T-helper 1 cell (primary cell): ENCODE measurements at places on chromosomes 1 and 21.

GRCh38 chr1:181514298-181515290 is 31.3 kb downstream of the CACNA1E start:
- no peak for DNase-seq

- DNase-seq = no peak
Measured at GRCh38 chr1:43368646-43369020, 822 bp upstream of the ELOVL1 start.

DNA sequence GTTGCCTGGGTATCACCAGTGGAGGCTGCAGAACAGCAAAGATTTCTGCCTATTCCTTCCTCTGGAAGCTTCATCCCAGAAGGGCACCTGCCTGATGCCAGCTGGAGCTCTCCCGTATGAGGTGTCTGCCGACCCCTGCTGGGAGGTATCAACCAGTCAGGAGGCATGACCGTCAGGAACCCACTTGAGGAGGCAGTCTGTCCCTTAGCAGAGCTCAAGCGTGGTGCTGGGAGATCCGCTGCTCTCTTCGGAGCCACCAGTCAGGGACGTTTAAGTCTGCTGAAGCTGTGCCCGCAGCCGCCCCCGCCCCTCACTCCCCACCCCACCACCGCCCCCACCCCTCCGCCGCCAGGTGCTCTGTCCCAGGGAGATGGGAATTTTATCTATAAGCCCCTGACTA is 23.1 kb upstream of the HFM1 start:
- no peak for DNase-seq

DNA sequence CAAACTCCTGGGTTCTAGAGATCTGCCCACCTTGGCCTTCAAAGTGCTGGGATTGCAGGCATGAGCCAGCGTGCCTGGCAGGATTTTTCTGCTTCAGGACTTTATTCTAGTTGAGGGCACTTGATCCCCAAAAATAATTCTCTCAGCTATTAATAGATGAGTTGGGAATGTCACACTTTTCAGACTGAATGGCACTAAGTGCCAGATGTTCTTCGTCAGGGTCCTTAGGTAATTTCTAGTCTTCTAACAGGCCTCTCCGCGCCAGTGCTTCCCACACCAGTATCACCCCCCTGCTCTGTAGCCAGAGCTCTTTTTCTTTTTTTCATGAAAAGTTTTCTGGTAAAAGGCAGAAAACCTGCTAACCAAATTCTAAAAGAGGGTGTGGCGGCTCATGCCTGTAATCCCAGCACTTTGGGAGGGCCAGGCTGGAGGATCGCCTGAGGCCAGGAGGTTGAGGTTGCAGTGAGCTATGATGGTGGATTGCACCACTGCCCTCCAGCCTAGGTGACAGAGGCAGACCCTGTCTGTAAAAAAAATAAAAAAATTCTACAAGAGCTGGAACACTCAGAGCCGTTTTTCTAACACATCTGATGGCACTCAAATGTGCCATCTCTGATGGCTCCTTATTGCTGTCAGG is 6.1 kb upstream of the SARS1 start:
- DNase-seq = no peak

DNA sequence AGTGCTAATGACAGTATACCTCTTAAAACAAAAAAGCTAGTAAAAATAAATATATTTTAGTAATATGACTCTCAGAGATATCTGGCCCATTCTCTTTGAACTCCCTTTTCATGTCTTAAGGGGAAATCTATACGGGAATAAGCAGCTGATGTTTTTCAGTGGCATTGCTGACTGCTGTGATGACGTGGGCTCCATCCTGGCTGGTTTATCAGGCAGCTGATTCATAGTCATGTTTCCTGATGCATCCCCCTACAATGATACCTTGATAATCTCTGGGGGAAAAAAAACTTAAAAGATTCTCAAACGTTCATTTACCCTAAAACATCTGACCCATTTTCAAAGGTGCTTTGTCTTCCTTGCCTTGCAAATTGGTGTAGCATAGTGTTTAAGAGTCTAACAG is 53.8 kb downstream of the ABCA4 start:
- DNase-seq = no peak

- no peak for DNase-seq
Measured at GRCh38 chr1:172946814-172947507, 103.8 kb downstream of the TNFSF18 start.
